ENCODE measurements at places on chromosomes 6 and 20. TPM values are rescaled to one million over a fixed set of nuclear protein-coding genes. Genes with fewer than 3 reads are reported as not detected.

GRCh38 chr6:76004202-76004601 is 68.3 kb downstream of the IMPG1 start:
- H3K36me3 ChIP-seq = no peaks in the 10 kb centered on the region
- H3K4me1 ChIP-seq = no peaks in the 10 kb centered on the region

Gene RIN2
- total RNA-seq = 22.8 TPM

DNA sequence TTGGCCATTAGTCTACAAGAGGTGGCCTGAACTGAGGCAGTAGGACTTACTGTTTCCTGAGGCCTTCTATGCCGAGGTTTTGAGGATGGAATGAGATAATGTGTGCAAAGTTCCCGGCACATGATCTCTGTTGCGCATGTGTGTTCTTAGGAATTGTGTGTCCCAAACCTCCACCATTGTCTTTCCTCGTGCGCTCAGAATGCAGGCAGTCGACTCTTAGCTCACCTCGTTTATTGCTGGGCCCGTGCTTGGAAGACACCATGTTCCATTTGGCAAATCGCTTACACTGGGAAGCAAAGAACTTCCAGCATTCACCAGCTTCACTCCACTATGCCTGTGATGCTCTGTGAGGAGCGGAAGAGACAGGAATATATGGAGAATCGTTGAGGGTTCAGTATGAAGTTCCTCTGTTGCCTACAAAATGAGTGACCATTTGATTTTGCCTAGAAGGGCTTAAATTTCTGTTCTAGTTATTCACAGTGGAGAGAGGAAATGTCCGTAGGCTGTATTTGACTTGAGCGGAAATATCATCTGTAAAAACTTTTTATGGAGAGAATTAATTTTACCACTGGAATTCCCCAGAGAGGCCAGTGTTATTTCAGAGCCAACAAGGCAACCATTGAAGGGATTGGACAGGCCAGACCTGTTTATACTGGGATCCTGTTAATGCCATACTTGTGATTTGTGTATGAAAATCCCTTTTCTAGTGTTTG is 75.7 kb upstream of the CLDN20 start:
- H3K36me3 ChIP-seq = no peaks in the 10 kb centered on the region
- peak overlapping the region; percentile 5 for H3K4me3 ChIP-seq
- no peaks in the 10 kb centered on the region for H3K27me3 ChIP-seq
- H3K4me1 ChIP-seq = peaks cover 34% of the 10 kb centered on the region

DNA sequence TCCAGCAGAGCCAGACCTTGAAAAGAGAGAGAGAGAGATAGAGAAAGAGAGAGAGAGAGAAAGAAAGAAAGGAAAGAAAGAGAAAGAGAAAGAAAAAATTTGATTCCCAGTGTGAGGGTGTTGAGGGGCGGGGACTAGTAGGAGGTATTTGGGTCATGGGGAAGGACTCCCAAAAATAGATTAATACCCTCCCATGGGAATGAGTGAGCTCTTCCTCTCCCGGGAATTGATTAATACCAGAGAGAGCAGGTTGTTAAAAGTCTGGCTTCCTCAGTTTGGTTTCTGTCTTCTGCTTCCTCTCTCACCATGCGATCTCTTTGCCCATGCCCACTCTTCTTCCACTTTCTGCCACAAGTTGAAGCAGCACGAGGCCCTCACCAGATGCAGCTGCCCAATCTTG is 28.8 kb upstream of the CFAP206 start:
- no peaks in the 10 kb centered on the region for H3K36me3 ChIP-seq
- H3K4me1 ChIP-seq = no peaks in the 10 kb centered on the region
- no peaks in the 10 kb centered on the region for H3K27me3 ChIP-seq

DNA sequence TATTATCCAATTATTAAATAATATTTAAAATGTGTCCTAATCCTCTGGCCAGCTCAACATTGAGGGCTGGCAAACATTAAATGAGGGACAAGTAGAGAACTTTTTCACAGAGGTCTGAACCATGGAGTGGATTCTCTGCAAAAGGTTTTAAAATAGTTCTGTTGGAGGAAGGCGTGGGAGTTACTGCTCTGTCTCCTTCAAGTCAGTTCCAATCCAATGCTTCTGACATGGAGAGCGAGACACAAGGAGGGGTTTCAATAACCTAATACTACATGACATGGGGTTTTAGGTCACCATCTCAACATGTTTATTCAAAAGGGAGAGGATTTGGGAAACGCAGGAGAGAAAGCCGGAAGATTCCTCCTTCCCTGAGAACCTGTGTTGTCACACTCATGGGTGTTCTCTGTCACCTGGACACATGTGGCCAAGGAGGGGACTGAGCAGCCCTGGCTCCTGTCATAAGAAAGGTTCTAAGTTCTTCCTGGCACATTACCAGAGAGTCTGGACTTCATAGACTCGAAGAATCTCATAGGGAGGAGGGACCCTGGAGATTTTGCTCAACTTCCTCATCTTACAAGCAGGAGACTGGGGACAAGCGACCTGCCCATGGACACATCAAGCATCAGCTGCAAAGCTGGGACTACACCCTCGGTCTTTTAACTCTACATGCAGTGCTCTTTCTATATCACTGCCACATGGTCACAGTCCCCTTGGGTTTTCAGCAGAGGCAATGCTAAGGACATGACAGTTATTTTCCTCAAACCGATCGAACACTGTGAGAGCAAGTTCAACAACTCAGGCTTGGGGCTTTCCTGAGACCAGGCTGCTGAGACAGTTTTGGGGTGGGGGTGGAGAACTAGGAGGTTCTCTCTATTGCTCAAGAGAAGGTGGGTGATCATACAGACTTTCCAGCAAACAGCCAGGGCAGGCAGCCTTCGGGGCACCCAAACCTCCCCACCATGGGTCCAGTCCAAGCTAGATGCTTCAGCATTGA is 38.6 kb downstream of the PRDM1 start:
- no peaks in the 10 kb centered on the region for H3K27me3 ChIP-seq
- peaks cover 11% of the 10 kb centered on the region for H3K4me1 ChIP-seq
- DNase-seq = no peak
- H3K36me3 ChIP-seq = no peaks in the 10 kb centered on the region
- no peak overlapping the region for H3K27ac ChIP-seq

GRCh38 chr6:103344554-103345163 is 1515.1 kb downstream of the HACE1 start:
- no peaks in the 10 kb centered on the region for H3K36me3 ChIP-seq
- H3K27ac ChIP-seq = no peak overlapping the region
- H3K4me3 ChIP-seq = no peak overlapping the region
- no peaks in the 10 kb centered on the region for H3K27me3 ChIP-seq

Gene PROKR2
- total RNA-seq = not detected

GRCh38 chr6:154898821-154899220 is 96.3 kb upstream of the TIAM2 start:
- no peaks in the 10 kb centered on the region for H3K27me3 ChIP-seq
- H3K27ac ChIP-seq = no peak overlapping the region
- H3K4me3 ChIP-seq = no peak overlapping the region
- H3K36me3 ChIP-seq = no peaks in the 10 kb centered on the region

DNA sequence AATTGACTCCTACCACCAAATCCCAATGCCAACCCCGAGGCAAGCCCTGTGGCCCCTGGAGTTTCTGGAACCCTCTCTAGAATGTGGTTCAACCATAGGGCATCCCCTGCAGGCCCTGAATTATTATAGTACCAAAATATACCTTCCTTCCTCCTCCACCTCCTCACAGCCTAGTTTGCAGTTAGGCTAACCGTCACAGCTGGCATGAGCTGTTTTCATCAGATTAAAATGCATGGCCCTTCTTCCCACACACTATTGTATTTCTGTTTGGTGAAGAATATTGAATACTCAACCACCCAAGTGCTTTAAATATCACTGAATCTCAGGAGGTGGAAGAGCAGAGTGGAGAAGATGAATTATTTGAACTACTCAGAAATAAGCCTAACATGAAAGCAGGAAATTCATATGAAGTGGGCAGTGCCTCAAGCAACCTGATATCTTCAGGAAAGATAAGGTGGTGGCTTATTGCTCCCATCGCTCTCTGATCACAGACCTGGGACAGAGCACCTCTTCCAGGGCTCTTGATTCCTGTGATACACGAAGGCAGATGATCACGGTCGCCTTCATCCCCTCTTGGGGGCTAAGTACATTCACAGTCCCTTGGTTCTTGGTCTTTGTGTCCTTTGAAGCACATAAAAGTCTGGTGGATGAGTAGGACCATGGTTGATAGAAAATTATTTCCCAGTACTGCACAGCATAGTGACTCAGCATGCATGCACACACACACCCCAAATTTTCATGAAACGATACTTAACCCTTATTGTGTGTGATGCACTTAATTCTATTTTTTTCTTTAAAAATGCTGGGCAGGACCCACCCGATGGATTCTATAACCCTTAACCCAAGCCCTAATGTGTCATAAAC is 90.9 kb downstream of the PSMG4 start:
- no peaks in the 10 kb centered on the region for H3K36me3 ChIP-seq
- H3K4me3 ChIP-seq = no peak overlapping the region
- H3K27ac ChIP-seq = no peak overlapping the region
- peaks cover 23% of the 10 kb centered on the region for H3K4me1 ChIP-seq
- no peaks in the 10 kb centered on the region for H3K27me3 ChIP-seq

- H3K36me3 ChIP-seq = no peaks in the 10 kb centered on the region
- H3K4me1 ChIP-seq = peaks cover 37% of the 10 kb centered on the region
- peak; percentile 84 for DNase-seq
- no peaks in the 10 kb centered on the region for H3K27me3 ChIP-seq
These were observed 136.8 kb upstream of the RNF24 start for GRCh38 chr20:4151991-4152695.

GRCh38 chr20:10579942-10580341 is 93.9 kb downstream of the JAG1 start:
- no peak overlapping the region for H3K27ac ChIP-seq
- peaks cover 16% of the 10 kb centered on the region for H3K4me1 ChIP-seq

DNA sequence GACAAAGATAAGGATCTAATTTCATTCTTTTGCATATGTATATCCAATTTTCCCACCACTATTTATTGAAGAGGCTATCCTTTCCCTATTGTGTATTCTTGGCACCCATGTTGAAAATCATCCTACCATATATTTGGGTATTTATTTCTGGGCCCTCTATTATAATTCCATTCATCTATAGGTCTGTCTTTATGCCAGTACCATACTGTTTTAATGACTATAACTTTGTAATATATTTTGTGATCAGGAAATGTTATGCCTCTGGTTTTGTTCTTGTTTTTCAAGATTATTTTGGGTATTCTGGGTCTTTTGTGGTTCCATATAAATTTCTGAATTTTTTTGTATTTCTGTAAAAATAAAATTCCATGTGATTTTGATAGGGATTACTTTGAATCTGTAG is 347.6 kb upstream of the SULF2 start:
- H3K27ac ChIP-seq = no peak overlapping the region
- DNase-seq = no peak
- H3K36me3 ChIP-seq = no peaks in the 10 kb centered on the region
- H3K4me1 ChIP-seq = no peaks in the 10 kb centered on the region
- no peaks in the 10 kb centered on the region for H3K27me3 ChIP-seq

- H3K36me3 ChIP-seq = no peaks in the 10 kb centered on the region
- DNase-seq = no peak
- no peaks in the 10 kb centered on the region for H3K4me1 ChIP-seq
- no peak overlapping the region for H3K4me3 ChIP-seq
- H3K27ac ChIP-seq = no peak overlapping the region
These were observed 17.1 kb downstream of the RIPOR2 start for GRCh38 chr6:24918641-24919055.

DNA sequence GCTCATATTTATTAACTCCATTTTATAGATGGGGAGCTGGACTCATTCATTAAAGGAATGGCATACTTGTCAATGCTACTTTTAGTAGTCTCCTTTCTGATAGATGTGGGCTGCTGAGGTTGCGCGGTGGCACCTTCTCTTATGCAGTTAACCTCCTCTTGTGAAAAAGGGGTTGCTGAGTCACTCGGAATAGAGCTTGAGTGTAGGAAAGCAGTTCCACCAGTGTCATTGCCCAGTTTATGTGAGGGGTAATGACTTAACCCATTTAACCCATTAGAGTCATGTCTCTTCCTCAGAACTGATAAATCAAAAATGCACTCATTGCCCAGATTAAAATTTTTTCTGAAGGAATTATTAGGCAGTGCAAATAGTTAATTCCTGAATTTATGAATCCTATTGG is 6.3 kb downstream of the MAPK14 start:
- H3K27ac ChIP-seq = no peak overlapping the region
- no peaks in the 10 kb centered on the region for H3K27me3 ChIP-seq
- peak; percentile 41 for DNase-seq
- peaks cover 2% of the 10 kb centered on the region for H3K4me1 ChIP-seq

- DNase-seq = peak; percentile 6
- H3K4me3 ChIP-seq = no peak overlapping the region
- no peak overlapping the region for H3K27ac ChIP-seq
- no peaks in the 10 kb centered on the region for H3K36me3 ChIP-seq
- no peaks in the 10 kb centered on the region for H3K27me3 ChIP-seq
- no peaks in the 10 kb centered on the region for H3K4me1 ChIP-seq
These were observed 150.2 kb downstream of the CDH26 start for GRCh38 chr20:60108397-60108796.

Gene MAP3K4
- total RNA-seq = 22.1 TPM

GRCh38 chr6:105181981-105182515 is 2.2 kb upstream of the POPDC3 start:
- H3K27me3 ChIP-seq = no peaks in the 10 kb centered on the region
- no peak overlapping the region for H3K27ac ChIP-seq
- DNase-seq = no peak
- H3K4me1 ChIP-seq = peaks cover 11% of the 10 kb centered on the region
- no peaks in the 10 kb centered on the region for H3K36me3 ChIP-seq

DNA sequence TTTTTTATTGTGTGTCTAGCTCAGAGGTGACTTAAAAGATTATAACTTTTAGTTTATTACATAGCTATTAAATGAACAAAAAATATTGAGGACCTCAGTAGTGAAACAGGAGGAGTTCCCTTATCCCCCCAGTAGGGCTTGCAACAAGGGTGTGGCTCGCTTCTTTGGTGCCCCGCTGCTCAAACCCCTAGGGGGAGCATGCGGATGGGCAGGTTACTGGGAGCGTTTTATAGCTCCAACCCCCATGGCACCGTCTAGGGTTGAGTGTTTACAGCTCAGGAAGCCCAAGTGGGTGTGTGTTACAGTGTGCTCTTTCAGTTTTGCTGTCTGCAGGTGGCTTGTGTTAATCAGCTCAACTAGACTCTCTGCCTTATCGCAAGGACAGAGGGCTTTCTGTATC is 1513.7 kb downstream of the GRIK2 start:
- no peaks in the 10 kb centered on the region for H3K4me1 ChIP-seq
- H3K27me3 ChIP-seq = no peaks in the 10 kb centered on the region
- no peak overlapping the region for H3K27ac ChIP-seq
- H3K4me3 ChIP-seq = no peak overlapping the region
- no peaks in the 10 kb centered on the region for H3K36me3 ChIP-seq

Gene AGER
- 9.9 TPM for total RNA-seq

- H3K27me3 ChIP-seq = no peaks in the 10 kb centered on the region
- no peak overlapping the region for H3K4me3 ChIP-seq
- H3K27ac ChIP-seq = peak overlapping the region; percentile 96
- DNase-seq = peak; percentile 99
- no peaks in the 10 kb centered on the region for H3K36me3 ChIP-seq
- H3K4me1 ChIP-seq = peaks cover 50% of the 10 kb centered on the region
These were observed 42.3 kb downstream of the HIVEP2 start for GRCh38 chr6:142902636-142903053.

GRCh38 chr6:3732345-3733141 is 19.0 kb downstream of the PXDC1 start:
- no peak overlapping the region for H3K4me3 ChIP-seq
- H3K36me3 ChIP-seq = peaks cover 59% of the 10 kb centered on the region
- DNase-seq = peak; percentile 97
- H3K27me3 ChIP-seq = no peaks in the 10 kb centered on the region
- peaks cover 13% of the 10 kb centered on the region for H3K4me1 ChIP-seq
